ENCODE measurements at places on chromosomes 16 and 17. TPM values are rescaled to one million over a fixed set of nuclear protein-coding genes. Genes with fewer than 3 reads are reported as not detected.

- peaks cover 74% of the 10 kb centered on the region for H3K27me3 ChIP-seq
- DNase-seq = no peak
- H3K4me3 ChIP-seq = no peak overlapping the region
- H3K36me3 ChIP-seq = no peaks in the 10 kb centered on the region
These were observed 260.6 kb upstream of the RPL38 start for GRCh38 chr17:73942703-73943415.

DNA sequence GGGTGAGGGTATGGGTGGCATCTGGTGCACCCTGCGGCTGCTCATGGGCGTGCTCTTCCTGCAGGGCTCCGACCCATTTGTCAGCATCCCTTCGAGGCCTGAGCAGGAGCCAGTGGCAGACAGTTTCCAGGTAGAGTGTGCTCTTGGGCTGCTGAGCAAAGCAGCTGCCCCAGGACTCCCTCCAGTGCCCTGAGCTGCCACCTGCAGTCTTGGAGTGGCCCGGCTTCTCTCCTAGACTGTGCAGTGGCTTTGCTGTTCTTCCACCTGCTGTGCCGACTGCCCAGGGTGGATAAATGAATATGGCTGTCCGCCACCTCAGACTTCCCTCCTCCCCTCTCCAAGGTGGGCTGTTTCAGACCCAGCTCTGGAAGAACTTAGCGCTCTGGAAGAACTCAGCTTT lies 10.8 kb upstream of the JPT2 start:
- no peak for DNase-seq
- H3K4me3 ChIP-seq = no peak overlapping the region
- H3K4me1 ChIP-seq = no peaks in the 10 kb centered on the region
- peaks cover 57% of the 10 kb centered on the region for H3K36me3 ChIP-seq

GRCh38 chr16:71883168-71883848 lies 674 bp downstream of the ZNF821 start:
- H3K27ac ChIP-seq = peak overlapping the region; percentile 53
- peak; percentile 58 for DNase-seq
- no peaks in the 10 kb centered on the region for H3K27me3 ChIP-seq
- H3K4me3 ChIP-seq = peak overlapping the region; percentile 96

GRCh38 chr17:9862949-9863348 lies 37.2 kb downstream of the GLP2R start:
- no peaks in the 10 kb centered on the region for H3K4me1 ChIP-seq
- DNase-seq = no peak
- H3K27ac ChIP-seq = no peak overlapping the region

DNA sequence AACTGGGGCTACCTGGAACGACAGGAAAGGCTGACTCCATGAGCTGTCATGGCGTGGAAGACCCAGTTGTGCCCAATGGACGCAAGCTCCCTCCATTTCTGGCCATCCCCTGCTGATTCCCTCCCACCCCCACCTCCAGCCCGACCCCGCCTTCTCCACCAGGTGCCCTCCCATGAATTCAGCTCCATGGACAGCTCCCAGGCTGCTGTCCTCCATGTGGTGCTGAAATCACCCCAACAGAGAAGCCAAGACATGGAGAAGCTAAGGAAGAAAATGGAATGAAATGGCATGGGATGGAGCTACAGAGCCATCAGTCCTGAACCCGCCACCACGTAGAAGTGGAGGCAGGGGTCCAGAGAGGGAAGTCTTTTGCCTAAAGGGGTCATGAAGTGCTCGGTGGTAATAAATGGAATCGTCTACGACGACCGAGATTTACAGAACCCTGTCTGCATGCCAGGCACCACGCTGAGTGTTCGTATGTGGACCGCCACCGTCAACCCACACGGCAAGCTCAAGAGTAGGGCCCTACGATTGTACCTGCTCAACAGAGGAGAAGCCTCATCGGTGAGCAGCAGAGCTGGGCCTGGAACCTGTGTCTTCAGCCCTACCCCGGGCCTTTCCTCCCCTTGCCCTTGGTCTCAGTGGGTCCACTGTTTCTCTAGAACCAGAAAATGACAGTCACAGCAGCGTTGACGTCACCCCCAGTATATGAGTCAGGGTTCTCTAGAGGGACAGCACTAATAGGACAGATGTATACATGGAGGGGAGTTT lies 9.3 kb upstream of the ZC3H18 start:
- peaks cover 69% of the 10 kb centered on the region for H3K27me3 ChIP-seq
- H3K36me3 ChIP-seq = peaks cover 12% of the 10 kb centered on the region
- H3K4me3 ChIP-seq = no peak overlapping the region

Gene TEPSIN
- 37.0 TPM for total RNA-seq

Gene ASPSCR1
- total RNA-seq = 43.5 TPM

All from Calu3 (cell line).